ENCODE measurements at places on chromosomes 11 and 22.

- DNase-seq, result no peak
Measured at GRCh38 chr11:35748644-35749043, 86.1 kb downstream of the TRIM44 start.

DNA sequence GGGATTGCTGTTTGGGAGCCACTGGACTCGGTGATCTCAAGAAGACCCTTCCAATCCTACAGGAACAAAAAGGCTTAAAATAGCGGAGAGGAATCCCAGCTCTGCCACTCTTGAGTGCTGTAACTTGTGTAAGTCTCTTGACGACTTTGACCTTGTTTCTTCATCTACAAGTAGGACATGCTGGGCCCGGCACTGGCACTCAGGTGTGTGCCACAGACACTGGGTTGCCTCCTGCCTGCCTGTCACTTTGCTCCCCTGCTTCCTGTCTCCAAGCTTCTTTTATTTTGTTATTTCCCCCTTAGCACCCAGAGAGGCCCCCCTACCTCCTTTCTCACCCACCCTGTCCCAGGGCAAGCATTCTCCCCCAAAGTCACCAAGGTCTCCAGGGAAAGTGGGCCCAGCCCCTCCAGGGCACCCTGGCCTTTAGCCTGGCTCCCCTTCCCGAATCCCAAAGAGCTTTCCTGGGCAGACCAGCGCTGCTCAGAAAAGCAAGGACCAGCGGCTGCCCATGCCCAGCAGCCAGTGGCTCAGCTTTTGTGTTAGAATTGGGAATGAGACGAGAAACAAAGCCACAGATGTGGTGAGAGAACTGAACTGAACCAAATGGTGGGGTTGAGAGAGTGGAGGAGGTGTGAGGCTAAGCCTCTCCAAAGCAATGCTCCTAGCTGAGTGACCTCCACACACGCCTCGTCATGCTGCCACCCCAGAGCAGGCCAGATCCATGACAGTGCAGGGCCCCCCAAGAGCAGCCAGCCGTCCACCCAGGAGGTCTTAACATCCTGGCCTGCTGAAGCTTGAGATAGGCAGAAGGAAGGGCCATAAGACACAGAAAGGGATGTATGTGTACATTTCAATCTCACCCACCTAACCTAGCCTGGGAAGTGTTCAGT, 4.5 kb downstream of the TRIM29 start:
- DNase-seq, result no peak

- DNase-seq, result no peak
Measured at GRCh38 chr11:117160826-117161225, 16.7 kb downstream of the PAFAH1B2 start.

DNA sequence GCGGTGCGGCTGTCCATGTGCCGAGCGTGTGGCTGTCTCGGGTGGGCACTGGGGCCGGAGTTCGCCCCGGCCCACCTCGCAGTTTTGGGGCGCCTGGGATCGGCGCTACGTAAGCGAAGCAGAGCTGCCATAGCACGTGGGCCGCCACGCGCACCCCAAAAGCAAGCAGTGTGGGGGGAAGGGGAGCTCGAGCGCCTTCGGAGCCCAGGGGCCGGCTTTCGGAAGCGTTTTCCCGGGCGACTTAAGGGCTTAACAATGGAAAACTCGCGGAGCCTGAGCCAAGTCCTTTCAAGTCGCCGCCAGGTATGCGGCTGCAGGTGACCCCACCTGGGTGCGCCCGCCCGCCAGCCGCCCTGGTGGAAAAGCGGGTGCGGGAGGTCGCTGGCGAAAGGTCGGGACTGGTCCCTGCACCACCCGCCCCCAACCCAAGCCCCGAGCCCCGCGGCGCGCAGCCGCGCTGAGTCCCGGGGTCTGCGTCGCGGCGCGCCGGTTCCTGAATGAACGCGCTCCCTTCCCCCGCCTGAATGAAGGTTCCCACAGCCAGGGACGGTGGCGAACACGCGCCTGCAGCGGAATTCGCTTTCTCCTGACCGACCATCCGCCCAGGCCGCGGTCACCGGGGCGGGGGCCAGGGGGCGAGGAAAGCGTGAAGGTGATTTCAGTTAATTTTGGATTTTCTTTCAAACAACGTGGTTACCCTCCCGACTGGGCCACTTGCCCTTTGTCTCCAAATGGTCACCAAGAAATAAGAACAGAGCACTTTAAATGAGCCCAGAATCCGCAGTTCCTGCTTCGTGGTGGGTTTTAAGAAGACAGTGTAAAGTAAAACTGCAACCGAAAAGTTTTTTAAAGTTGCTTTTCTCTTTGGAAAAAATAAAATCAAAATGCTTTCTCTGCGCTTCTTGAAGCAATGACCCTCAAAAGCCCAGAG, 2.8 kb upstream of the CCND1 start:
- no peak for DNase-seq

GRCh38 chr11:118690553-118691304, 11.3 kb upstream of the TREH start:
- no peak for DNase-seq

- no peak for DNase-seq
Measured at GRCh38 chr11:14668731-14669301, 25.2 kb downstream of the PDE3B start.

- DNase-seq, result no peak
Measured at GRCh38 chr11:111417766-111418435, 38.8 kb upstream of the POU2AF1 start.

- DNase-seq, result no peak
Measured at GRCh38 chr22:17269607-17270261, 50.5 kb upstream of the ADA2 start.

DNA sequence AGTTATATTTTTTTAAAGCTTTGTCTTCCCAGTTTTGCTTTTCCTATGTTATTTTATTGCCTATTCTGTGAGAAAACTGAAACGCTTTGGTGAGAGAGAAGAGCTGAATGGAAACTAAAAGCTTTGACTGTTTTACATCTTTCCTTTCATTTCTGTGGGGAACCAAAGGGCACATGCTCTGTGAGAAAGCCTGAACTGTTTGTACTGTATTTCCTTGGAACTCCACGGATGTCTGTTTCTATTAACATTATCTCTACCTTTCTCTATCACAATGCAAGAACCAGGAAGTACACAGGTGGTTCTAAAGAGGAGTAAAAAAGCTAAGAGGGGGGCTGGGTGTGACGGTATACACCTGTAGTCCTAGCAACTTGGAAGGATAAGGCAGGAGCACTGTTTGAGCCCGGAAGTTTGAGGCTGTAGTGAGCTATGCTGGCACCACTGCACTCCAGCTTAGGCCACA, 43.8 kb downstream of the CELF1 start:
- no peak for DNase-seq

- no peak for DNase-seq
Measured at GRCh38 chr22:33908171-33909074, 11.9 kb downstream of the LARGE1 start.

Measured in T-helper 1 cell (primary cell).